Aortic smooth muscle cell (primary cell): ENCODE measurements at places on chromosomes 6 and 20. TPM values are rescaled to one million over a fixed set of nuclear protein-coding genes. Genes with fewer than 3 reads are reported as not detected.

NAA20 gene
- 49.5 and 51.9 TPM in 2 replicates for total RNA-seq

MRPL14 gene
- total RNA-seq, result 34.4 and 43.9 TPM in 2 replicates

PSORS1C2 gene
- total RNA-seq, result not detected in 2 replicates

DHX35 gene
- 7.8 and 9.1 TPM in 2 replicates for total RNA-seq

REPS1 gene
- total RNA-seq, result 23.0 and 25.0 TPM in 2 replicates

BACH2 gene
- total RNA-seq, result under 0.01 and 0.19 TPM in 2 replicates

C20orf204 gene
- 0.75 and 1.1 TPM in 2 replicates for total RNA-seq

PLN gene
- total RNA-seq, result 0.40 and 2.7 TPM in 2 replicates

OR2H1 gene
- not detected in 2 replicates for total RNA-seq

POM121L2 gene
- total RNA-seq, result not detected in 2 replicates

TBXT gene
- total RNA-seq, result not detected in 2 replicates

AARS2 gene
- 7.4 and 11.1 TPM in 2 replicates for total RNA-seq

SLC32A1 gene
- not detected in 2 replicates for total RNA-seq

ROMO1 gene
- 265 and 380 TPM in 2 replicates for total RNA-seq

GINS1 gene
- total RNA-seq, result 4.0 and 8.1 TPM in 2 replicates

PCSK2 gene
- not detected in 2 replicates for total RNA-seq

CST7 gene
- total RNA-seq, result not detected in 2 replicates

TOMM6 gene
- total RNA-seq, result 48.1 and 66.3 TPM in 2 replicates

DYNLT2 gene
- total RNA-seq, result 0.81 and 1.1 TPM in 2 replicates

GPX6 gene
- not detected in 2 replicates for total RNA-seq

PCIF1 gene
- total RNA-seq, result 7.0 and 7.5 TPM in 2 replicates

KCNQ5 gene
- total RNA-seq, result 6.7 and 7.5 TPM in 2 replicates

MDFI gene
- total RNA-seq, result 0.19 and 0.26 TPM in 2 replicates

AP5S1 gene
- 16.4 and 19.3 TPM in 2 replicates for total RNA-seq

TNFRSF6B gene
- 4.5 and 7.0 TPM in 2 replicates for total RNA-seq

EPHA7 gene
- total RNA-seq, result under 0.01 TPM in 1 of 2 replicates, not detected in the other
